ENCODE measurements at places on chromosomes 3 and 15. TPM values are rescaled to one million over a fixed set of nuclear protein-coding genes. Genes with fewer than 3 reads are reported as not detected.

- DNase-seq: no peak
These were observed 23.9 kb upstream of the TXNRD3 start for GRCh38 chr3:126678693-126679317.

DNA sequence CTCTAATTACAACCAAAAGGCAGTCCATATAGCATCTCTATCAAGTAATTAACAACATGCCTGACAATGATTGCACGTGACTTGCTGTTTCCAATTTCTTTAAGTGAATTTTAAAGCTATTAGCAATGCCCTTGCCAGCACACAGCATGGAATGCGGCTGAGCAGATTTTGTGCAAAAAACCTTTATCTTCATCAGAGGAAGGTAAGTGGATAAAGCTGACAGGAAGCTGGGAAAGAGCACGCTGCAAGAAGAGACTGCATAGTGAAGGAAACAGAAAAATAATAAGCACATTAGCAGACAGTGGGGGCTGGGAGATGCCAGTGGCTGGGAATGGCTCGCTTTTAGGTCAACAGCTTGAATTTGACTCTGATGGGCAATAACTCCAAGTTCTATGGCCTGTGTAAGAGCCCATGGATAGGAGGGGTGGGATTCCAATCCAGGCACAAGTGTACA lies 138.8 kb downstream of the PDZRN3 start:
- no peak for DNase-seq

DNA sequence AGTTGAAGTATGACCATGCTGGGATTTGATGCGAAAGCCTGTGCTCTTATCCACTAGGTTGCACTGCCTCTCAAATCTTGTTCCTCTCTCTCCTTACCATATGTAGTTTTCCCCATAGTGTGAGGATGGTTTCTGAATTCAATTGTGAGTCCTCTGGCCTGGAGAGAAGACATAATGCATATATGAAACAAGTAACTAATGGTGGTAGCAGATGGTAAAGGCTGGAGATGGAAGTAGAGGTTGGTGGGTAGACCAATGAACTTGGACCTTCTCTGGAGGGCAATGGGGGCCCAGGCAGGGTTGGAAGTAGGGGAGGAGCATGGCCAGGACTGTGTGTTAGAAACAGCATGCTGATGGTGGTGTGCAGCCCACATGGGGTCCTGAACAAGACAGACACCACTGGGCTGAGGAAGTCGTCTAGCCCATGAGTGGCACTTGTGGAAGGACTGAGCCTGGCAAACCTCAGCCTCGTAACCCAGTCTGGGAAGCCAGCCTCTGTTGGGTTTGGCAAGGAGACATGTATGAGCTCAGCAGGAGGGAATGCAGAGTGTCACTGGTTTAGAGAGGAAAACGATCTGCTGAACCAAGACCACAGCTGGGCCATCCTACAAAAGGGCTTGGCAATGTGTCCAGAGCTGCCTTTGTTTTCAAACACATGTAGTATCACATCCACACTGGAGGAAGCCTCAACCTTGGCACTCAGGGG lies 18.5 kb upstream of the LMCD1 start:
- peak; percentile 73 for DNase-seq

Gene COL6A5
- not detected for total RNA-seq

Gene NEO1
- 56.1 TPM for total RNA-seq

GRCh38 chr3:4979428-4980228 lies at the start of gene BHLHE40:
Gene BHLHE40 (plus strand): TSS chr3:4979437. CDS start chr3:4979719, 282 bp downstream.
- DNase-seq: no peak

Gene GOLGA6B
- total RNA-seq: not detected

DNA sequence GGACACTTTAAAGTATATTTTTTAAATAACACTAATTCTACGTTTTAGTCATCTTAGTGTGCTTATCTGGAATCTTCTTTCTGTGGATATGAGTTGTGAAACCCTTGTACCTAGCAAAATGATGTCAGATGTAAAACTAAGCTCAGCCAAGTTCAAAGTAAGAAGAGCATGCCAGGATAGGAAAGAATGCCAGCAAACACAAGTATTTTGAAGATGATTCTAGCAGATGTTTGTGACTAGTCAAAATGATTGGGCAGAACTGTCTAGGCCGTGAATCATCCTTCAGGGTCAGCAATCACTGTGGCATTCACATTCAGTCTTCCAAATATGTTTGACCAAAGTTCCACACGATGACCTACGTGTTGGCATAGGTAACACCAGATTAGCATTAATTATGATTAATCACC lies 5.4 kb upstream of the PLOD2 start:
- DNase-seq: no peak

Gene COLQ
- 6.3 TPM for total RNA-seq

Gene ADAMTS17
- 2.3 TPM for total RNA-seq

DNA sequence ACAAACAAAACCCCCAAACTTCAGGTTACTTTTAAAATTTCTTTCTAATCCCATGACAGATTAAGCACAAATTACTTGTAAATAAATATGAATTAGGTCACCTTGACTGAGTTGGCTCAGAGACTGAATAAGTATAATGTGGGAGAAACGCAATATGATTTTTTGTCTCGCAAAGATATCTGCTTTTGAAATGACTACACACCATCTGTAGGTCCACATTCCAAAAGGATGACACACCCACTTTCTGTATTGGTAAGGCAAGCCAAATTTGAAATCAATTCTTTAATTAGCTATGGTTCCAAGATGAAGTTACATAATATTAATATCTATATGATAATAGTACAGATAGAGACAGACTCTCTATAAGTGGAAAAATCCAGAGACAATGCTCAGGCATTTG lies 66.9 kb upstream of the CSPG5 start:
- no peak for DNase-seq

DNA sequence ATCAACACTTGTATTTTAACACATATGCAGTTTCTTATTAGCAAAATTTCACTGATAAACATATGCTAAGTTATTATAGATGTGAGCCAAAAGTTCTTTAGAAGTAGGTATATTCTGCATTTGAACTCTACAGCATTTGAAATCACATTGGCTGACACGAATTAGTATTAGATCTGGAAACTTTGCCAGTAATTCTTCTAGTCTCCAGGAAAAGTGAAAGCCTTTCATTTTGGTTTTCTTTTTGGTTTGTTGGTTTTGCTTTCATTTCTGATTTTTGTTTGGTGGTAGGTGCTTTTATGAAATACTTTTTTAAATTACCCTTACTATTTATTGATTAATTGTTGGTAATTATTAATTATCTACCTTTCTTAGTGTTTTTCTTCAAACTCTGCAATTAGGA lies 72.9 kb downstream of the RBMS3 start:
- no peak for DNase-seq

GRCh38 chr3:53258600-53259426 lies 3.0 kb upstream of the TKT start:
- no peak for DNase-seq

Gene GOLGA8J
- total RNA-seq: 0.89 TPM

- DNase-seq: no peak
These were observed 12.0 kb downstream of the NFKBIZ start for GRCh38 chr3:101861212-101861788.

DNA sequence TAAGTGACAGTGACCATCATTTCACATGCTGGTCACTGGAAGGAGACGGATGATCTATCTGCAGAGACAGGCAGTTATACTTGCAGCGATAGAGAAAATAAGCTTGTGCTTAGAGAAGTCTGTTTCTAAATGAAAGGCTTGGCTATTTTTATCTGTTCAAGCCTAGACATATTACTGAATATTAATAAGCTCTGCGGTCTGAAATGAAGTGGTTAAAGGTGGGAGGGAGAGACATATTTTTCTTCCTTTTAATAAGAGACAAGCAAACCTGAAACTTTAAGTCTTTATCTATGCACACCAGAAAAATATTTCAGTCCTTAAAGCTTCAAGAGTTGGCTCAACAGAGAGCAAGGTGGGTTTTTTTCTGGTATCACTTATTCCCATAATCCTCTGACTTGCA lies 99.0 kb downstream of the CD200R1L start:
- no peak for DNase-seq

Gene DPPA2
- not detected for total RNA-seq

GRCh38 chr3:54357301-54357700 lies 234.9 kb downstream of the CACNA2D3 start:
- DNase-seq: no peak

DNA sequence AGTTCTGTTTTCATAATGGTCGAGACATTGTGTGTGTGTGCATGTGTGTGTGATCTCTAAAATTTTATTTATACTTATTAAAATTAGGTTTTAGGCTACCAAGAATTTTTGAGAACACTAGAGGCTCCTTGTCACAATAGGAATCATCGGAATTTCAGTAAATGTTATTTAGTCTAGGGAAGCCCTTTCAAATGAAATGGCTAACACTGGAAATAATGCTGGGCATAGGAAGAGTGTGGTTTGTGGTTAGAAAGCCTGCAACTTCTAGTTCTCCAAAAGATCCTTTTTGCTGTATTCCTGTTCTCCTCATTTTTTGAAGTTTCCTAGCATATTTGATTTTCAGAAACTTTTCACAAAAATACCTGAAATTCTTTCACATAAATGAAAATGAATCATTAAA lies 92.5 kb upstream of the MBNL1 start:
- no peak for DNase-seq

Gene SLC28A1
- total RNA-seq: 0.45 TPM

DNA sequence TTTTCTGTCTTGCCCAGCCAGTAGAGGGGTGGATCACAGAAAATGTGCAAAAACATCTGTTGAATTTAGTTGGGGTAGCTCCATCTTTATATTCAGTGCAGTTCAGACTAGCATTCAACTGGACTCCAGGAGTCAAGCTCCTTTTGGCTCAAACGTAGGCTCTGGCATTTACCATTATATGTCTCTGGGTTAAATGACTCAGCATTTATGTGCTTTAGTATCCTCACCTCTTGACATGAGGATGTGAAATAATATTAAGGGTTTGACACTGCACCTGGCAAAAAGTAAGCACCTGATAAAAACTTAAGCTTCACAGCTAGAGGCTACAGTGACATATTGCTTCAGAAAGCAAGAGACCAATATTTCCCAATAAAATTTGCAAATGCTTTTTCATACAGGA lies 14.8 kb downstream of the PRC1 start:
- DNase-seq: no peak

Gene GCNT3
- not detected for total RNA-seq

Gene SKOR1
- total RNA-seq: 1.3 TPM

GRCh38 chr3:54427501-54427900 lies 305.1 kb downstream of the CACNA2D3 start:
- no peak for DNase-seq

Gene LAMB2
- total RNA-seq: 515 TPM

DNA sequence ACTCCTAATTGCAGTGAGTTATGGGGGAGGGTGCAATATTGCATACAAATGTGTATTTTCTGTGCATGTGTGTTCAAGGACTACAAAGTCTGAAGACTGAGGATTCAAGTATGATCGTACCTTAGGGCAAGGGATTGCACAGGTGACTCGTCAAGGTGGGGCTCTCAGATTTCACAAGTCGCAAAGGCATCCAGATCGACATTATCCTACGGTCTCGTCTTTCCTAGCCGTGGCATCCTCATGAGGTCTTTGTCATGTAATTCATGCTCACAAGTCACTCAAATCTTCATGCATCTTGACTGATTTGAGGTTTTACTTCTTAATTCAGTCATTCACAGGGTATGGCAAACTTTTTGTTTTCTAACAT lies 191.4 kb upstream of the HES1 start:
- no peak for DNase-seq

Gene CNTN4
- 80.0 TPM for total RNA-seq

Gene GTF2A2
- total RNA-seq: 73.2 TPM

DNA sequence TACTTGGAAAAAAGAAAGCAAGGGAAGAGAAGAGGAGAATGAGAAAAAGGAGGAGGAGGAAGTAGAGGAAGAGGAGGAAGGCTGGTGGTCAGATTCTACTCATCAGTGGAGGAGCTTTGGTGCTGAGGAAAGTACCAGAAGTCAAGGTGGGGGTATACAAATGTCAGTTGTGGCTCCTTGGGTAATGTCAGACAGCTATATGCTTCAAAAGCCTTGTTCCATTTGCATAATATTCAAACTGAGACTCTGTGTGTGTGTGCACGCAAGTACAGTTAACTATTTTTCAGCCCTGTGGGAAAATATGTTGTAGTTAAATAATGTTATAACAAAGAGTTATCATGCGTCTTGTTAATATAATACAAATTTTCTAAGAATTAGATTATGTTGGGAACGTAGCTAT lies 609.7 kb downstream of the PDCD6IP start:
- no peak for DNase-seq

DNA sequence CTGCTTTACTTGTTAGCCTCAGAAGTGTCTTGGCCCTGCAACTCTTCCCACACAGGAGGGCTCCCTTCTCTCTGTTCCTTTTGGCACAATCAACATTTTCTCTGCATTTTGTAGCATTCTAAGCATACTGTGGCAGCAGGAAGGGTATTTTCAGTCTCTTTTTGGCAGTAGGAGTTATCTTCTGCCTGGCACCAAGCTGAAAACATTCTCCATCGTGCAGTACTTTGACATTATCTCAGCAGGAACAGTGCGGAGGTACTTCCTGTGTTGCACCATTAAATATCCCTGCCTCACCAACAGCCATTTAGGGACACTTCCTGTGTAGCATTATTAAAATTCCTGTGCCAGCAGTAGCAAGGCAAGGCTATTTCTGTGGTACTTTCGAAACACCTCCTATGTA lies 233.2 kb upstream of the SEMA6D start:
- no peak for DNase-seq

DNA sequence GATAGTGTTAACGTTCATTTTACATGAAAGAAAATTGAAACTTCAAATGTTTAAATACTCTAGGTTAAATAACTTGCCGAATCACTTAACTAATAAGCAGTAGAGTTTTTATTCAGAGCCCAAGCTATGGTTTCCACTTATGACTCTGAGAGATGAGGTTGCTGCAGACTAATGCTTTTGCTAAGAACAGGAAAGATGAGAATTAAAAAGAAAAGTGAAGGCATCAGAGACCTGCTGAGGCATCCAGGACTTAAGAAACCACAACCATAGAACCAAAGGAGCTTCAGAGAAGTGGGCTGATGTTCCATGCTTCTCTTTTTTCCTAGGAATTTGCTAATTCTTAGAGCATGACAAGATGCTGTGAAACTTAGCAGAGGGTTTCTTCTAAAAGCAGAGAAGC lies 9.5 kb downstream of the HMG20A start:
- no peak for DNase-seq

Gene SLC9C1
- 0.94 TPM for total RNA-seq

- no peak for DNase-seq
These were observed 24.0 kb upstream of the ACP3 start for GRCh38 chr3:132293251-132293650.

GRCh38 chr3:127691974-127692373 lies 19.2 kb downstream of the ABTB1 start:
- no peak for DNase-seq

GRCh38 chr3:120469440-120469839 lies 18.6 kb upstream of the FSTL1 start:
- DNase-seq: no peak

GRCh38 chr15:38930851-38931572 lies 366.4 kb upstream of the RASGRP1 start:
- DNase-seq: no peak

DNA sequence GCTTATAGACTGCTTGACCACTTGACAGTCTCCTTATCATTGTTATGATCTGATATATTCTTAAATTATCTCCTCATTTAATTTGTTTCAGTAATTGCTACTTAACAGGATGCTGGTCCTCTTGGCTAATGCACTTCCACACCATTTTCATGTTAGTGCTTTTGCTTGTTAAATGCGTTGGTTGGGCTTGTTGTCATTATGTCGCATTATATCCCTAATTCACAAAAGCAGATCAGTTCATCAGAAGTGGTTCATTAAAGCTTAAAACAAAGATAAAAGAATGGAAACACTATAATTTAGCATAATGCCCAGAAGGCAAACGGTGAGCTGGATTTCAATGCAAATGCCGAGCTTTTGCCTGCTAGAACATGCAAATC lies 17.1 kb upstream of the EHHADH start:
- DNase-seq: no peak

Gene GOLGA6A
- total RNA-seq: 0.98 TPM
